Fibroblast of skin of left quadriceps (primary cell): ENCODE measurements at places on chromosomes 5 and 9.

GRCh38 chr9:71459082-71459481, 309.2 kb downstream of the CEMIP2 start:
- no peak for DNase-seq

- DNase-seq, result no peak
These were observed 30.7 kb downstream of the TRPM6 start for GRCh38 chr9:74856989-74857388.

DNA sequence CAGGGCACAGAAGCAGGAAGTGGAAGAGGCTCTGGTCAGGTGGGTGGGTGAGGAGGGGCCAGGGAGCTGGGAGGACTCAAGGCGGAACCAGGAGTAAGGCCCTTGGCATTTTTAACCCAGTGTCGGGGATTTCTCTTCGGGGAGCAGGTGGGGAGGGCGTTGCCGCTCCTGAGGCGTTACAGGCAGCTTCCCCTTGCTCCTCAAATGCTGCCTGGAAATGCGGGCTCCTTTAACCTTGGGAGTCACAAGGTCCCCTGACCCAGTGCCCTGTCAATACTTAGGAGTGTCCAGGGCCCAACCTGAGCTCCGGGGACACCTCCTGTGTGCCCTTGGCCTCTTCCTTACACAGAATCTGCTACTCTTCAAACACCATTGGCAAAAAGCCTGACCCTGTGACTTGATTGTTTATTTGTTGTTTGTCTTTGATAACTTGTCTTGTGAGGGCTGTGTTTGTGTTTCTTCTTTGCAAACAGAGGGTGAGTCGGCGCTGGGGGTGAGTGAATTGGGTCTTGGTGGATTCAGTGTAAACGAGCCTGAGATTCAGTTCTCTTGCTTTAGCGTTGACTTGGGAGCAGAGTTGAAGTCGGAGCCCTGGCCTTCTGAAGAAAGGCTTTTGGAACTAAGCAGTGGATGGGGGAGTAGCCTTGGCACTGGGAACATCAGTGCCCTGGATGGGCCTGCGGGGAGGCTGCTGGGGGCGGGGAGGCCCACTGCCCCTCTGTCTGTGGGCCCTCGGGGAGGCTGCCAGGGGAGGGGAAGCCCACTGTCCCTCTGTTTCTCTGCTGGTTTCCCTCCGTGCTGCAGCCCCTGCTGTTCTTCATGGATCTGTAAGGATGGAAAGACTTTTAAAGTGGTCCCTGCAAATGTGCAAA, 300.7 kb upstream of the IRX4 start:
- DNase-seq, result no peak

GRCh38 chr5:152560512-152561137, 155.5 kb upstream of the NMUR2 start:
- peak; percentile 36 for DNase-seq

- no peak for DNase-seq
These were observed 82.6 kb downstream of the PRELID2 start for GRCh38 chr5:145752534-145752933.

- peak; percentile 98 for DNase-seq
These were observed 115.6 kb downstream of the CETN3 start for GRCh38 chr5:90293931-90294330.

DNA sequence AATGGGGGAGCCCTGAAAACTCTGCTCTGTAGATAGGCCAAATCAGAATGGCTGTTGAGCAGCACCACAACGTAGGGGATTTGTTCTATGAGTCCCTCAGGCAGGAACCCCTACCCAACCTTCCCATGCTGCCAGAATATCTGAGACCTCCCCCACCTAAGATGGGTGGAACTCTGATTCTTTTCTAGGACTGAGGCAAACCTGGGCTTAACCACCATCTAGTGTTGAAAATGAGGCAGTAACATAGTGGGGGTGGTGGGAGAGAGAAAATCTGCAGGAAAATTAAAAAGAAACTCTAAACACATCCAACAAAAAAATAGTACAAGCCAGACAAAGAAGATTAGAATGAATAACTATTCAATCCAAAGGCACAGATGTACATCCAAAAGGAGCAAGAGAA, 228.4 kb downstream of the ATPSCKMT start:
- no peak for DNase-seq

GRCh38 chr5:35218981-35219380, 11.3 kb downstream of the PRLR start:
- DNase-seq, result no peak

- no peak for DNase-seq
These were observed 30.0 kb upstream of the SLC12A7 start for GRCh38 chr5:1141834-1142233.

- no peak for DNase-seq
These were observed 253.3 kb downstream of the EDIL3 start for GRCh38 chr5:84131372-84131771.

DNA sequence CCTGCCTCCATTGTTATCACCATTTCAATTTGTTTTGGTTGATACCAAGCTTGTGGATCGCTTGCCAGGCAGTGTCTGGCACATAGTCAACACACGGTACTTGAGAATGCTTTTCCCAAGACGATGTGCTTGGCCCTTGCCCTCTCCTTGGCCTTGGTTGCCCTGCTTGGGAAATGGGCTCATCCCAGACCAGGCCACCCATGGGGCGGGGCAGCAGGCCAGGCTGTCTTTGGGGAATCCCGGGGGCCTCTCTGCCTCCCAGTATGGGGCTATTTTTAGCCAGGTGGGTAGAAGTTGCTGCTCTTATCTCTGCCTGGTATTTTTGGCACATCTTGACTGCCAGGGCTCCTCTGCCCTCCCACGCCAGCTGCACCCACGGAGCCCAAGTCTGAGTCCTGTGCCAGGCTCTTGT, 49.9 kb downstream of the LMX1B start:
- no peak for DNase-seq

GRCh38 chr5:73265641-73266040, 92.6 kb downstream of the TMEM174 start:
- no peak for DNase-seq

DNA sequence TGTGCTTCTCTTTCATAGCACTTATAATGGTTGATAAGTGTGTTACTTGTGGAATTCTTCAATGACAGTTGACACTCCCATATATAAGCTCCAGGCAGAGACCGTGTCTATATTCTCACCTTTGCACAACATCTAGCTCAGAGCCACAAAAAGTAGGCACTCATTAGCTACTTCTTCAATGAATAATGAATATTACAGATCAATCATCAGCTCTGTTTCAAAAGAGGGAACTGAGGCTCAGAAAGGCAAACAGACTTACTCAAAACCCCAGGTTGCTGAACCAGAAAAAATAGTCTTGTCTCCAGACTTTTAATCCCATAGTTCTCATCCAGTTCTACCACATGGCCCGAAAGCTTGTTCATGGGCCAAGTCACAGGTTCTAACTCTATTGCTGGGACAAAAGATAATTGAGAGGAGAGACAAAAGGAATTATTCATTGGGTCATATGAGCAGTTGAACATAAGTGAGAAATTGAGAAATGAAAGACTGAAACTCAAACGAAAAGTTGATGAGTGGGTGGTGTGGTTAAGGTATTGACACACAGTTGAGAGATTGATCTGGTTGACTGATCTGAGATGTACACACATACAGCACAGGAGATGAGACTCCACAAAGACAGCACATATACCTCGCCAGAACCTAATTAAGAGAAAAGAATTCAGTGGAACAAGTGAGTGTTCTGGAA, 381.6 kb downstream of the EFNA5 start:
- no peak for DNase-seq

DNA sequence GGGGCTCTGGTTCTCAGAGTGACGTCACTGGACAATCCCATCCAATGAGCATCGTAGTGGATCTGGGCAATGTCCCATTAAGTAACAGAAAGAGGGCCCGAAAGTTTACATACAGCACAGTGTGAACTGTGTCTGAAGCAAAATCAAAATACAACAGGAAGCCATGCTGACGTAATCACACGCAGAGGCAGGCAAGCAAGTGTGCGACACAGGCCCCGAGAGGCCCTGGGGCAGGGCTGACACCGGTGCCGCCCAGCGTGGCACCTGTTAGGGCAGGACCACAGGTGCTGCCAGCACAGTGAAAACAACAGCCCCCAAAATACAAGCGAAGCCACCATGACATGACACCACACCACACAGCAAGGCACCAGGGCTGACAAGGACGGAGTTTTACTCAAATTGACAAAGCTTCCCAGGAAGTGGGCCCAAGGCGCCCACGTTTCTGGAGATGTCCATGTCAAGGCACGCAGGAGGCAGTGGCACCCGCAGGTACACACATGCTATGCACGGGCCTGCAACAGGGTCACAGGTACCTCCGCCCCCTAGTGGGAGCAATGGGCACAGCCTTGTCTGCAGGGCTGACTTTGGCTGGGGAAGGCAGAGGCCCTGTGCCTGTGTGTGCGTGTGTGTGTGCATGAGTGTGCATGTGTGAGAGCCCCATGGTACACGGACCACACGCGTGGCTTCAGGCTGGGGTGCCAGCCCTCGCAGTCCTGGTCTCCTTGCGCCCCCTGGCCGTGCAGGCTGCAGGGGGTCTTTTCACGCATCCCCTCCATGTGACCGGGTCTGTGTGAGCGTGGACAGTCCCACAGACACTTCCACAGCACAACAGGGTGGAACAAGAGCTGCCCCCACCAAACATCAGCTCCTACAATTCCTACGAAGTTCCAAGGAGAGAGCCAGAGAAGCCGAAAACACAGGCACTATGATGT, 19.6 kb downstream of the QSOX2 start:
- DNase-seq, result peak; percentile 8

DNA sequence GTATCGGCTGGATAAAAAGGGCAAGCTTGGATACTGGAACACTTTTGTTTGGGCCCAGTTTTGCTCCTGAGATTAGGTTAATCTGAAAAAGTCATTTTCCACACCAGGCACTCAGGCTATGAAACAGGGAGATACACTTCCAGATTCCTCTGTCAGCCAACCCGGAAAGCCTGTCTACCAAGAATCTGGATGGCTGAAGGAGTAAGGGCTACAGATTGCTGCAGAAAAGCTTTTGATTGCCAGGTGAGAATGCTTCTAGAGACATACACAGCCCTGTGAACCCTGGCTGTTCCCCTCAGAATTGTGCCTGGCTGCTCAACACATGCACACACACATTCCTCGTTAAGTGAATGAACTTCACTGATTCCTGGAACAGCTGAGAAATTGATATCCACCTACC, 114.4 kb downstream of the PSD2 start:
- DNase-seq, result no peak

DNA sequence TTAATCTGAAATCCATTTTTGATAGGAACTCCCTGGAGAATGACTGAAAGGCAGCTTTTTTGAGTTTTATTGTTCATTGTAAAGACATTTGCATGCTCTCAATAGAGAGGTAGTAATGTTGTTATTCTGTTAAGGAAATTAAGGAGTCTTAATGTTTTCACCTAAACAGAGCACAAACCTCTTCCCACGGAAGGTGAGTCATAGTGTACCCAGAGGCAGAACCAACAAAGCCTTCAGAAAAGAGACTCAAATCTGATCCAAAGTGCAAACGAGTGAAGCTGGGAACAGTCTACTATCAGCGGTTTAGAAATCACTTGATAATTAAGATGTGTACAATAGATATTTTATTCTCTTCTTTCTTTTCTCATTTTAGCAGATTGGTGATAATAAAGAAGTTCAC, 470.5 kb downstream of the PLK2 start:
- no peak for DNase-seq

- DNase-seq, result peak; percentile 8
These were observed 628.0 kb upstream of the ADAMTS16 start for GRCh38 chr5:4511996-4512656.

- no peak for DNase-seq
These were observed 91.1 kb downstream of the BARX1 start for GRCh38 chr9:93864032-93864431.

DNA sequence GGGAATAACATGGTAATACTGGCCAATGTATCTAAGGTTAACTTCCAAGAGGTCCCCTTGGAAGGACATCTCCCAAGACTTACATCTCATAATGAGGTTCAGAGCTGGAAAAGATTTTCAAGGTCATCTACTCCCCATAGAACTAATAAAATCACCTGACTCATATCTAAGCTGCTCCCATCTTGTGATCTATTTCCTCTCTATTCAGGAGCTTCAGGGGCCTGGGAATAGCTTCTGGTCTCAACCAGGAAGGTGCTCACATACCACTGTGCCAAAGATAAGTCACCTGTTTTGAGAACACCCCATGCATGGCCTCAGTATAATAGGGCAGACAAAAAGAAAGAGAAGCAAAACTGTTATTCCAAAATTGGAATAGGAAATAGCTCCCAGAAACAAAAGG, 74.2 kb downstream of the OXCT1 start:
- no peak for DNase-seq

GRCh38 chr9:38094165-38094564, 25.1 kb upstream of the SHB start:
- no peak for DNase-seq

- no peak for DNase-seq
These were observed 12.1 kb upstream of the TLE4 start for GRCh38 chr9:79559495-79560181.

GRCh38 chr5:39169081-39169480, 50.3 kb downstream of the FYB1 start:
- peak; percentile 89 for DNase-seq

GRCh38 chr5:35408146-35408545, 177.9 kb upstream of the PRLR start:
- no peak for DNase-seq

DNA sequence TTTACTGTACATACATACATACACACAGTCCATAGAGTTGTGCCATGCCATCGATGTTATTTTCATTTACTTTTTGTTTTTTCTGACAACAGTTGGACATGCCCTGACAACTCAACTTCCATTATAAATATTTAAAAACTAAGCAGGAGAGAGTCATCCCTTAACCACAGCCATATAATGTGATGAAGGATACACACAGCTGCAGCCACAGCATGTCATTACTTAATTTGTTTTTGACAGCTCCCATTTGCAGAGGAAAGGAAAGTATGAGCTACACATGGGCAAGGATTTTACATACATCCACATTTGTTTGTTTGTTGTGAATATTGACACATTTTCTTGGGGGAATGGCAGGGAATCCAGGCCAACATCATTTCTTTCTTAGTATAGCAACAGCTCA, 91.5 kb upstream of the TUT7 start:
- no peak for DNase-seq

DNA sequence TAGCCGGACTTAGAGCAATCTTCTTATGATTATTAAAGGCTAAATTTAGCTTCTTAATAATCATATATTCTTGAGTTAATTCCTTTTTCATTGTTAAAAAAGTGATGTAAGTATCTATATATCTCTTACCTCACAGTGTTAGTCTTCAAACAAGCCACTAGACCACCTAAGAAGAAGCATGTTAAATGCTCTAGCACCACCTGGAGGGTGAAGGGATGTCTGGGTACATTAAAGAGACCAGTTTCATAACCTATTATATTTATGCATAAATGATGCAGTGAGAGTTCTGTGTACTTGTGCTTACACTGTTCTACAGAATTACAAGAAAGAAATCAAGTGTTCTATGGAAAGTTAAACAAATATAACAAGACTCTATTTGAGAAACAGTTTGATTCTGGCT, 55.9 kb upstream of the SLCO6A1 start:
- DNase-seq, result no peak

DNA sequence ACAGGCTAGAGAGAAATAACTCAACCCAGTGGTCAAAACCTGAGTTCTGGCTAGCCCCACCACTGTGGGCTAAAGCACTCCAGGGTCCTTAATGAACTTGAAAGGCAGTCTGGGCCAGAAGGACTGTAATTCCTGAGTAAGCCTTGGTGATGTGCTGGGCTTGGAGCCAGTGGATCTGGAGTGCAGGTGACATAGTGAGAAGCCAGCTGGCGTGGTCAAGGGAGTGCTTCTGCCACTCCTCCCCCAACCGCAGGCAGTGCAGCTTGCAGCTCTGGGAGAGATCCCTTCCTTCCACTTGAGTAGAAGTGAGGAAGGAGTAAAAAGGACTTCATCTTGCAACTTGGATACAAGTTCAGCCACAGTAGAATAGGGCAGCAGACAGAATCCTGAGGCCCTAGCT, 424.0 kb downstream of the CDH18 start:
- DNase-seq, result no peak
